ENCODE measurements at places on chromosomes 1 and 21.

DNA sequence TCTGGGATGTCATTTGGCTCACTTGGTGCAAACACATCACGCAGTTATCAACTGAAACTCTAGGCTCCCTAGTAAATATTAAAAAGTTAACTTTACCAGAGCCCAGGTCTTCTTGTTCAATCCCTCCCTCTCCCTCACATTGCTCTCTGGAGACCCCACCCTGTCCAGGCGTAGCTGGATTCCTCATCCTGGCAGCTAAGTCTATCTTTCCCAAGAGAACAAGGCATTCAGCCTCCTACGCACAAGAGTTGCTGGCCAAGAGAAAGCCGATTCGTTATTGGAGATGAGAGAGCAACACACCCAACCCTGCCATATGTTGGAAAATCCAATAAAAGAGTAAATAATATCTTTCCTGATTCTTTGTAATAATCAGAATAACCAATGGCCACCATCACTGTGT, 117.9 kb downstream of the SLC30A10 start:
- no peak for DNase-seq

DNA sequence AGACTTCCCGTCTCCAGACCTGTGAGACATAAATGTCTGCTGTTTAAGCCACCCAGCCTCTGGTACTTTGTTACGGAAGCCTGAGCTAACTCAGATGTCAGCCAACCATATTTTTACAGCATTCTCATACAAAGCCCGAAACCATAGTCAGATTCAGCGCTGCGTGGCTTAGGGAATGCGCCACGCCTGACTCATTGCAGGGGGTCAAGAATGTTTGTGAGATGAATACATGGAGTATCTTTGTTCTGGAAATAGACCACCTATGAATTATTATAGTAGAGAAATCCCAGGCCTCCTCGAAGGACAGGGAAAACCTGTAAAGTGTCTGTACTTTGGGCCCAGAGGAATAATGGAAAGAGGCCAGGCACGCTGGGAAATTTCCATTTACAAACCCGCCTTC, 434.8 kb downstream of the CAMTA1 start:
- DNase-seq = no peak

DNA sequence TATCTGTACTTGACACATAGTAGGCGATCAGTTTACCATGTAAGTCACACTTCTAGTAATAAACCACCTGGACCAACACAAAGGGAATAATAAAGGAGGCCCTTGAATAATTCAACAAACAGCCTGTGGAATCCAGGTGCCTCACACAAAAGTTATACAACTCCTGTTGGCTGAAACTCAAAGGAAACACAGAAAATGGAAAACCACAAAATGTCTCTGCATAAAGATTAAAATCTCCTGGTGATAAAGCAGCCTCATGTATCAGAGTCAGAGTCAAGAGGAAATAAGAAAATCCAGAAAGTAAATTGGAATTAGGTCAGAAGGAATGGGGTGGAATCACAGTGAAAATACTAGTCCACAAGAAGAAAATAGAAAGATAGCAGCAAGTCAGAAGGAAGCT, 592.5 kb downstream of the NPHP4 start:
- no peak for DNase-seq

DNA sequence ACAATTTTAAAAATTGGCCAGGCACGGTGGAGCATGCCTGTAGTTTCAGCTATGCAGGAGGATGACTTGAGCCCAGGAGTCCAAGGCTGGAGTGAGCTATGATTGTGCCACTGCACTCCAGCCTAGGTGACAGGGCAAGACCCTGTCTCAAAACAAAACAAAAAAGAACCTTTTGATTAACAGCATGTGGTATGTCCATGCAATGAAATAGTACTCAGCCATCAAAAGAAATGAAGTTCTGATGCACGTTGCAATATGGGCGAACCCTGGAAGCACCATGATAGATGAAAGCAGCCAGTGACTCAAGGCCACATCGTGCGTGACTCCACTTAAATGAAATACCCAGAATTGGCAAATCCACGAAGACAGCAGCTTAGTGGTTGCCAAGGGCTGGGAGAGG, 47.5 kb downstream of the FBXO2 start:
- DNase-seq = no peak

DNA sequence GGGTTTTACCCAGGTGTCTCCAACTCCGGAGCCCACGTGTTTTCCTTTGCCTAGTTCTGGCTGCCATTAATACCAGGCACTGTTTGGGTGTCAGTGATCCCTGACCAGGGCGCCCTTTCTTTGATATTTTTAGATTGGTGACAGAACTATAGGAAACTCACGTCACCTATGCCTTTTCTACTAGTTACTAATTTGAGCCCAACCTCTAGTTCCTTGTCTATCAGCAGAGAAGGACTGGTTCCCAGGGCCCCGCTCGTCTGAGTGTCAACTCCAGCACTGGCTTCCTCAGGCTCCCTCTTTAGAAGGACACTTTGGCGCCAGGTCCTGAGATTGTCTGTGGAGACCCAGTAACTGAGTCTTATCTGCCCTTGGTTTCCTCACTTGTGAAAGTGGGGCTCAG, 9.4 kb downstream of the MFN2 start:
- no peak for DNase-seq

DNA sequence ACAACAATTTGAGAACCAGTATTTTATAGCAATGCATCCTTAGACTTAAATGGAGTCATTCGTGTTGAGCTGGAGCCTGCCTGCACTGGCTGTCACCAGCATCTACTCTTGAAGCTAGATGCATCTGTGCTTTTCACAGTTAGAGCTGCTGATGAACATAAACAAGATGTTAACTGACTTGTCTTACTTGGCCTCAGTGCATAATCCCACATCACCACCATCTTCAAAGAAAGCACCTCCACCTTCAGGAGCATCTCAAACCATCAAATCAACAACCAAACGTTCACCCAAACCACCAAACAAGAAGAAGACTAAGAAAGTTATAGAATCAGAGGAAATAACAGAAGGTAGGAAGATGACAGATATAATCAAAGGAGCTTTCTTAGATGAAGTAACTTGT, 71.1 kb downstream of the TPR start:
- no peak for DNase-seq

GRCh38 chr1:24775916-24776315, 30.7 kb downstream of the CLIC4 start:
- no peak for DNase-seq

GRCh38 chr1:175373786-175374623, 181.4 kb upstream of the KIAA0040 start:
- peak; percentile 75 for DNase-seq

DNA sequence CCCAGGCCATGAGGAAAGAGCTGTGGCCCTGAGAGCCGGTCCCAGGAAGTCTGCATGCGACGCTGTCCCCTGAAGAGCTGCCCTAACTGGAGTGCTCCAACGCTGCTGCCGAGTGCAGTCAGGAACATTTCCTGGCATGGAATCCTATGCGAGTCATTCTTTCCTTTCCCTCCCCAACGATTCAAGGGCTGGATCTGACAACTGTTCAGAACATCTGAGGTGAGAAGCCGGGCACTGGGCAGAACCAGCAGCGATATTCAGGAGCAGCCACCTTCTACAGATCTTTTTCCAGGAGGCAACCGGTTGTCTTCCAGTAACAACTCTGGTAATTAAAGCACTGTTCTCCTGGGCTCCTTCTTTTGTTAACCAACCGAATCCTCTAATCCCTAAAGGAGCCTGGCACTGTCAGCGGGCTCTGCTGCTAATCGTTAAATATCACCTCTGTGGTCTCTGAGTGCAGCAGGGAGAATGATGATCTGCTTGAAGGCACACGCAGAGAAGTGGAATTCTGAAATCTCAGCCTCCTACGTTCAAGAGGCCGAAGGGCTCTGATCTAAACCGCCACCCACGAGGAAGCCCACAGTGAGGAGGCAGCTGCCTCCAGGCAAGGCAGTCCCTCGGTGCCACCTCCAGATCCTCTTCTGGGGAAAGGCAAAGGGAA, 55.8 kb downstream of the SLC45A1 start:
- no peak for DNase-seq

GRCh38 chr21:39504230-39504629, 52.5 kb downstream of the SH3BGR start:
- no peak for DNase-seq

GRCh38 chr21:44086636-44087425, 20.4 kb upstream of the PWP2 start:
- no peak for DNase-seq

- no peak for DNase-seq
Observed at GRCh38 chr21:26783466-26784195, 61.6 kb downstream of the ADAMTS1 start.

DNA sequence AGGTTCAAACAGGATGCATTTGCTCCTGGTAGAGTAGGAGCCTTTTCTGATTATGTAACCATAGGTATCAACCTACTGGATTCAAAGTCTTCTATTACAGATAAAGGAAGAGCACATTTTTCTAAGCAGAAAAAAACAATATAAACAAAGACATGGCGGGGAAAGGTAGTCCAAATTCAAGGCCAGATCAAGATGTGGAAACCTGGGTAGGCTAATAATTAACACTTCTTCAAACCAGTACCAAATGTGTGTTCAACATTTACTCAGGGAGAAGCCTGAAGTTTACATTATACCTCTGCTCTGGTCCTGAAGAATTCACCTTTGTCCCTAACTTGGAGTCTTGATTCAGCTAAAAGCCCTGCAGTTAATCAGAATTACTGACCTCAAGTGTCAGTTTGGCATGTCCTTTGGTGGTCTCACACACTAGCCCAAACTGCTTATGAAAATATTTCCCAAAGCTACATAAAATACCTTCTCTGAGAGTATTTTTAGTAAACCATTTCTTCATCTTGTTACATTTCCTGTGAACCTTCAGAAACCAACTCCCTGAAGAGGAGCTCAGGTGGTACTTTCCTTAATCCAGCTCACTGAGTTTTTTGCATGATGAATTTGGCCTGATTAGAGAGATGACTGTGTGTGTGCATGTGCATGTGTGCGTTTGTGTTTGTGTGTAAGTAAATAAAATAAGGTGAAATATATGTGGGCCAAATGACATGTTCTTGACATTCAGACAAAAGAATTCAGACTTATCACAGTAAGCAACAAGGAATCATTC, 70.2 kb downstream of the TOR3A start:
- DNase-seq = no peak

DNA sequence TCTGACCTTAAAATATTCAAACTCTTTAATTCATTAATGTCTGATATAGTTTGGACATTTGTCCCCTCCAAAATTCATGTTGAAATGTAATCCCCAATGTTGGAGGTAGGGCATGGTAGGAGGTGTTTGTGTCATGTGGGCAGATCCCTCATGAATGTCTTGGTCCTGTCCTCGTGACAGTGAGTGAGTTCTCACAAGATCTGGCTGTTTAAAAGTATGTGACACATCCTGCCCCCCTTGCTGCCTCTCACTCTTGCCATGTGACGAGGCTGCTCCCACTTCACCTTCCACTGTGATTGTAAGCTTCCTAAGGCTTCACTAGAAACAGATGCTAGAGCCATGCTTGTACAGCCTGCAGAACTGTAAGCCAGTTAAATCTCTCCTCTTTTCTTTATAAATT, 21.3 kb upstream of the FBXO28 start:
- DNase-seq = no peak

- DNase-seq = no peak
Observed at GRCh38 chr1:20728371-20729154, 3.9 kb downstream of the SH2D5 start.

DNA sequence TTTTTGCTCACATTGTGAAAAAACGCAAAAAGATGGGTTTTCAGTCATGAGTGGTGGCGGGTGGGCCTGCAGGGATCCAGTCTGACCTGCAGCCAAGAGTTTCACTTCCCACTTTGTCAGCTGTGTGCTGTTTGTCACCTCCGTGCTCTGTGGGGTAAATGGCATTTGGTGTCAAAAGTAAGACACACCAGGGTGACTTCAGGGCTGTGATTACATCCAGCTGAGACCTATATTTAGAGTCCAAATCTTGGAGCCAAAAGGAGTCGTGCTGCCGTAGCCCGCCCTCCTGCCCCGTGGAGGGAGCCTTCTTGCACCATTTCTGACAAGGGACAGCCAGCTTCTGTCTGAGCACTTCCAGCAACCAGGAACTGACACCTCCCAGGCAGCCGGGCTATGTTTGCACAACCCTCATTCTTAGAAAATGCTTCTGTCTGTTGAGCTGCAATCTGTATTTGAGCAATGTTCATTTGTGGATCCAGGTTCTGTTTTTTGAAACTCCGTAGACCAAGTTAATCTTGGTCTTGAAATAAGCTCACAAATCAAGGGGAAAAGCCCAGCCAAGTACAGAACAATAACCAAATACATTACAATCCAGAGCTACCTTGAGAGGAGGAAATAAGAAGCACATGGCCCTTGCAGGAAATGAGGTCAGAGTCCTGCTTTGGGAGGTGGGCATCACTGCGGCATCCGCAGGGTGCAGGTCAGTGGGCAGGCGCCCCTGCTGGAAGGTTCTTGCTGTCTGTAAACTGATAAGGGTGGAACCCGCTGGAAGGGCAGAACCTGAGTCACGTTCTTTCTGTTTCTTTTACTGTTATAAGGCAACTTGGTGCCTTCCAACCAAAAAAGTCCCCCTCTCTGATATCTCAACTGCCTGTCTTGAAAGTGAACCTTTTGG, 14.4 kb downstream of the ABCG1 start:
- DNase-seq = peak; percentile 24

- DNase-seq = no peak
Observed at GRCh38 chr1:245773344-245773743, 618.6 kb downstream of the KIF26B start.

- DNase-seq = no peak
Observed at GRCh38 chr1:86788300-86789206, 84.2 kb downstream of the SH3GLB1 start.

DNA sequence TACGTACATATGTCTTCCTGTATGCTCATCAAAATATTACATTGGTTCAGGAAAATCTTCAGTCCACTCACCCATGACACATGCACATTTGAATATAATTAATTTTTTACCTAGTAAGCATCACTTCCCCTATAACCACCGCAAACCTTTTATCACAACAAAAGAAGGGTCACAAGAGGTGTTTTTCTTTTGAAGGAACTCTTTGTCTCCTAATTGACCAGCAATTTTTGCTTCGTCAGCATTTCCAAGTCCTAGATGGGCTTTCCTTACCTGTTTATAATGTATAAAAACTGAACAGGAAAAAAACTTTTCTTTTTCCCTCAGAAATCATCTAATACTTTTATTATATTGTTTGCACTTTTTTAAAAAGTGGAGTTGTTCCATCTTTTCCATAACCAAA, 631.3 kb downstream of the PLA2G4A start:
- no peak for DNase-seq

DNA sequence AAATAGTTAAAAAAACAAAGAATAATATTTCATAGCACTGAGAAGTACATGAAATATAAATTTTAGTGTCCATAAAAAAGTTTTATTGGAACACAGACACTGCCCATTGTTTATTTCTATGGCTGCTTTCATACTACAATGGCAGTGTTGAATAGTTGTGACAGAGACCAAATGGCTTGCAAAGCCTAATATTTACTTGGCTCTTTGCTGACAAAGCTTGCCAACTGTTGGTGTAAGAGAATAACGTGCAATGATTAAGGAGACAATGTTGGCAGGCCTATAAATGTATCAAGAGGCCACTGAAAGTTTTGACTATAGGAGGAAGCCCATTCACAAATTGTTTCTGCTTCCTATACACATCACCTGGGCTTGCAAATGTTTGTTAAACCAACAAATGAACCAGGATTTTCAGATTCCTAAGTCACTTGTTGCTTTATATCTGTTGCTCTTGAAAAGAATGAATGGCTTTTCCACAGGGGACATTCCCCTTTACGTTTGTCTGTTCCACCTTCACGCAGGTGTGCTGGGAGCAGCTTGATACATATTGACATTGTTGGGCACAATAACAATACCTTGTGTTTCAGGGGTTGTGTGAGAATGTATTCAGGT, 5.5 kb upstream of the ST6GALNAC3 start:
- DNase-seq = no peak

- DNase-seq = no peak
Observed at GRCh38 chr1:33319949-33320618, 814 bp downstream of the A3GALT2 start.
